Sciatic nerve (tissue), 2 donors: ENCODE measurements at places on chromosomes 11 and 22. TPM values are rescaled to one million over a fixed set of nuclear protein-coding genes. Genes with fewer than 3 reads are reported as not detected.
A peak's percentile ranks its signal among the peaks of the same experiment; 100 is the strongest.

- DNase-seq = peak; percentile 89
Measured at GRCh38 chr11:12724301-12725054, 50.3 kb downstream of the TEAD1 start.

MS4A8 gene
- total RNA-seq = not detected

DNA sequence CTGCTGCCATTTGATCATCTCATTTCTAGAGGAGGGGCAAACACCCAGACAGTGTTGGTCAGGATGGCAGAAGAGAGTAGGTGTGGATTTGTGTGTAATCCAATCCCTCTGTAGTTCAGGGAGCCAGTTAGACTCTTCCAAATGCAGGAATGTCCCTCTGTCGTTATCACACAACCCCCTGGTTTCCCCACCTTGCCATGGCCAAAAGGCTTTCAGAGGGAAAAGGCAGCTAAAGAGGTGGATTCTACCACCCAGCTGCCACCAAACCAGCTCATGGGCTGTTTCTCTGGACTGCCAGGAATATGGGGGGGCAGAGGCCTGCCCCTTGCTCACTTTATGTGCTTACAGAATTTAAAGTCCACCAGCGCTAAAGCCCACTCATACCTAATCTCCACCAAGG is 18.1 kb downstream of the TSKU start:
- DNase-seq = no peak

DNA sequence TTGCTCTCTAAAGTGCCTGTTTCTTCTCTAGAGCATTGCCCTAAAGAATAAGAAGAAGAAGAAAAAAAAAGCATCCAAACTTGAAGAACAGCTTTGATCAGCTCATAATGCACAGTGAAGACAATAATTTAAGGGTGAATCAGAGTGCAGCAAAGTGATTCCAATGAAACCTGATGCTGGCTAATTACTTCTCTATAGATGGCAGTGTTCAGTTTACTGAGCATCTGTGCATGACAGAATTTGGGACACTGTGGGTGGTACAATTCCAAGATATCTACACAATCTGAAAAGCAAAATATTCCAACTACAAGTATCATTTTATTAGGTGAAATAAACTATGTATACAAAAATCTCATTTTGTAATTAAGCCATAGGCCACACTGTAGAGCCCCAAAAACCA is 450.5 kb upstream of the CCDC90B start:
- no peak for DNase-seq

POU2AF1 gene
- total RNA-seq = 1.2 TPM

DNA sequence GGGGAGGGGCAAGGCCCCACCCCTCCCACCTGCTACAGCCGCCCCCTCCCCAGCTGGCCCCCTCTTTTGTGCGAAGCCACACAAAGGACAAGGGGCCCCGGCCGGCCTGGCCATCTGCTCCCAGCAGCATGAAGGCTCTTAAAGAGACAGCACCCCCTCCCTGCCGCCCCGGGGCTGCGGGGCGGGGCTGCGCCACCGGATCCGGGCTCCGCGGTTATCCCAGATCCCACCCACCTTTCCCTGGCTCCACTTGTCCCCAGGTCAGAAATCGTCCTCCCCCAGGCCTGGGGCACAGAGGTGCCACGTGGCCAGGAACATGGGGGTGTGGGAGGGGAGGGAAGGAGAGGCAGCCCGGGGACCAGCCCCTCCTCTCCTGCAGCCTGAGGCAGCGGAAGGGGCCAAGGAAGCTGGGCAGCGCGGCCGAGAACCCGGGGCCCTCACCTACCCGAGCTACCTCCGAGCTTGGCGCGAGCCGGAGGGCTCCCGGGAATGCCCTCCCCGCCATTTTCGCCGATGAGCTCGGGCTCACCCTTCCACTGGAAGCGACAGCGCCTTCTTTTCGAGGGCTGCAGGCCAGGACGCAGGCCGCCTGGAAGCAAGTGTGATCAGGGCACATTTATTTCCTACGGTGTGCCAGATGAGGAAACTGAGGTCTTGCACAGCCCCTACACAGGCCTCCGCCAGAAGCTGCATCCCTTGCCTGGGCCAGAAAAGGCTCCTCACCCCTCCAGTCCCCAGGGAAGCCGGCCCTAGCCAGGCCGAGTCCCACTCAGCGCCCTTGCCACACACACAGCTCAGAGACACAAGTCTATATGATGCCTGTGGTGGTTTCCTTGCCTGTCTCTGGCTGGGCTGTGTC is 2.5 kb upstream of the RCOR2 start:
- DNase-seq = no peak

DNA sequence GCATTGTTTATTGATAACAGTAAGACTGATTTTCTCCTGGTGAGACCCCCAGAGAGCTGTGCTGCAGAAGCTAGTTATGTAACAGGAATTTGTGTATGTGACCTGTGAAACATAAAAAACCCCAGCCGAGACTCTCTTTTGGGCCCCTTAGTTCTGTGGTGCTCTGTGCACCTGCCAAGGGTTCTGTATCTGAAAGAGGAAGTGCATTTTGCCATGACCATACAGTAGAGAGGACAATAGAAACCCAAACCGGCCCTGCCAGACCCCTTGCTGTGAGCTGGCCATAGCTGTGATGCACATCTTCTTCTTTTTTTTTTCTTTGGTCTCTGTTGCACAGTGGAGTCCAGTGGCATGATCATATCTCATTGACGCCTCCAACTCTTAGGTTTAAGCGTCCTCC is 31.4 kb upstream of the APOL5 start:
- no peak for DNase-seq

- no peak for DNase-seq
Measured at GRCh38 chr11:110866081-110866480, 153.8 kb upstream of the ARHGAP20 start.

GRCh38 chr11:67277231-67277961 is 11.1 kb downstream of the GRK2 start:
- peak; percentile 89 for DNase-seq

PRR5 gene
- 33.7 TPM for total RNA-seq

MMP8 gene
- 2.3 TPM for total RNA-seq

- DNase-seq = peak; percentile 85
Measured at GRCh38 chr22:35840302-35840739, 122.6 kb downstream of the APOL5 start.

DNA sequence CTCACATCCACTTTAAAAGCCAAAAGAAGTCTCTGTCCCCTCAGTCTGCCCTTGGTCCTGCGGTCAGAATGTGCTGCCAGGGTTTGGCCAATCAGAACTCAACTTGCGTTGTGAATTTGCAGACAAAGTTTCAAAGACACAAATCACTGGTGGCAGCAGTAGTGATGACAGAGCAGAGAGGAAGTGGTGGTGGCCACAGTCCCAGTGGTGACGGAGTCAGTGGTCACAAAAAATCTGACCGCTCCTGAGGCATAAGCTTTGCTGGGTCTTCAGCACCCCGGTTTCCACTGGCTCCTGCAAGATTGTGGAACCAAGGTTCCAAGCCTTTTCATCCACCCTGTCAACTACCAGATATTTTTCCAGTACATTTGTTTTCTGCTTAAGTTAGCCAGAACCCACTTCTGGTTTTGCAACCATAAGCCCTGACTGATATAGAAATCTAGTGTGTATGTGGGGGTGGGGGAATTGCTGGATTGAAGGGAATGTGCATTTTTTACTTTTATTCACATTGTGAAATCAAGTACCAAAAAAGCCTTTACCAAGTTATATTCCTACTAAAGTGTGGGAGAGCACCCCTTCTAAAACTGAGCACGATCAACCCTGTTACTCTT is 112.3 kb downstream of the TMPRSS5 start:
- DNase-seq = no peak

OR51I1 gene
- not detected for total RNA-seq

DNA sequence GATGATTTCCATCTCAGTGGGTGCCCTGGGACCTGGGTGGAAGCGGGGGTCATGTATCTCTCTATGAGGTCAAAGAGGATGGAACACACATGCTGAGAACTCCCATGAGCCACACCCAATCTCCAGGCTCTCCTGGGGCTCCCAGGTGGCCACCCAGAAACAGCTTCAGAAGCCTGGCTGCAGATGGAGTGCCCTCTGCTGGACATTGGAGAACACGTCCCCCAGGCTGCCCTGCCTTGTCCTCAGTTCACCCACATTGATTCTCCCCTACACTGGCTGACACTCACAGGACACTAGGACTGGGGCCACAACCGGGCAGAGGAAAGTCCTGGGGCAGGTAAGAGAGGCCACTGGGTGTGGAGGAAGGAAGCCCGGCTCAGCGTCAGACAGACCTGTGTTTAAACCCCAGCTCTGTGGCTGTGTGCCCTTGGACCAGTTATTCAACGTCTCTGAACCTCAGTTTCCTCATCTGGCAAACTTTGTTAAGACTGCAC is 4.5 kb upstream of the NOL12 start:
- peak; percentile 83 for DNase-seq

- DNase-seq = no peak
Measured at GRCh38 chr11:109196016-109196415, 226.0 kb upstream of the C11orf87 start.

DNA sequence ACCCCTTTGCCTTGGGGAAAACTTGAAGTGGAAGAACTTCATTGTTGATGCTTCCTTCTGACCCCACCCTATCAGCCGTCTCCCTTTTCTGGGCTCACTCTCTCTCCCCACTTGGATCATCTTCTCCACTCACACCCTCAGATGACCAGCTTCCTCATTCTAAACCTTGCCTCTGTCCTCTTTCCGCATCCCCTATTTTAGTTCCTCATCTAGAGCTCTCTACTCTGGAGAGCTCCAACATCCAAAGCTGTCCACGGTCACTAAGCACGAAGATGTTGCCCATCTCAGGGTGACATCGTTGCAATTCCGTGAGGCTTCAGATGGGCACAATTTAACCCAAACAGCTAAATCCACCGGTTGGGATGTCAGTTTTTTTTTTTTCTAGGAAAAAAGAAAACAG is 31.6 kb upstream of the ME3 start:
- no peak for DNase-seq

GRM5 gene
- 0.13 TPM for total RNA-seq

- no peak for DNase-seq
Measured at GRCh38 chr11:134742956-134743819, 331.1 kb upstream of the B3GAT1 start.

GRCh38 chr11:72609476-72609875 is 64.7 kb downstream of the PDE2A start:
- no peak for DNase-seq

- no peak for DNase-seq
Measured at GRCh38 chr11:57552479-57552878, 15.0 kb downstream of the UBE2L6 start.

GAS2 gene
- 22.1 TPM for total RNA-seq

GRCh38 chr11:79206951-79207350 is 233.9 kb downstream of the TENM4 start:
- DNase-seq = no peak

GRCh38 chr11:65552388-65552951 is 5.7 kb downstream of the LTBP3 start:
- no peak for DNase-seq

DNA sequence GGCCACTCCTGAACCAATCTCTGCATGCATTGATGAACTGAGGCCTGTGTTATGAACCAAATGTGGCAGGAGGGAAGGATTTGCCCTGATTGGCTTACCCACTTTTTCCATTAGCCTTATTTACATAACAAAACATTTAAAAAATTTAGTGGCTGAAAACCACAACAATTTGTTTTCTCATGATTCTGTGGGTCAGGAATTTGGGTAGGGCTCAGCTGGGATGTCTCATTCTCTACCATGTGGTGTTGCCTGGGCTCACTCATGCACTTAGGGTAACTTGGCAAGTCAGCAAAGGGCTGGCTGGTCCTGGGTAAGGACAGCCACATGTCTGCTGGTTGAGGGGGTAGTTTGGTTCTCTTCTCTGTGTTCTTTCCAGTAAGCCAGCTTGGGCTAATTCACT is 35.1 kb upstream of the CYP2R1 start:
- no peak for DNase-seq
